ENCODE measurements at places on chromosomes 7 and 10. TPM values are rescaled to one million over a fixed set of nuclear protein-coding genes. Genes with fewer than 3 reads are reported as not detected.

Gene HOXA6
- polyA plus RNA-seq: 58.3 TPM

Gene GPNMB
- 4.4 TPM for polyA plus RNA-seq

Gene PLEKHS1
- polyA plus RNA-seq: not detected

Gene CNPY4
- polyA plus RNA-seq: 33.3 TPM

Gene SYT15
- 15.2 TPM for polyA plus RNA-seq

Gene C7orf57
- 4.7 TPM for polyA plus RNA-seq

Gene FBXL15
- 35.2 TPM for polyA plus RNA-seq

Gene SCART1
- 1.9 TPM for polyA plus RNA-seq

Gene MYO1G
- 0.56 TPM for polyA plus RNA-seq

Gene GOLGA7B
- polyA plus RNA-seq: 42.7 TPM

Gene OR2A7
- 1.7 TPM for polyA plus RNA-seq

Gene TWIST1
- polyA plus RNA-seq: 6.9 TPM

Gene OR2A2
- polyA plus RNA-seq: not detected

Gene HPS1
- 44.3 TPM for polyA plus RNA-seq

Gene SH3PXD2A
- 33.2 TPM for polyA plus RNA-seq

Gene LIPN
- not detected for polyA plus RNA-seq

Gene IQUB
- 1.4 TPM for polyA plus RNA-seq

Gene AGR2
- 2.7 TPM for polyA plus RNA-seq

Gene DKK1
- polyA plus RNA-seq: 7.3 TPM

Gene IL15RA
- 0.84 TPM for polyA plus RNA-seq

Gene ST8SIA6
- polyA plus RNA-seq: 12.6 TPM

Gene TFPI2
- 3.6 TPM for polyA plus RNA-seq

Gene MKX
- polyA plus RNA-seq: 3.1 TPM

Gene PDE6C
- 0.82 TPM for polyA plus RNA-seq
